ENCODE measurements at places on chromosomes 7 and 10.

DNA sequence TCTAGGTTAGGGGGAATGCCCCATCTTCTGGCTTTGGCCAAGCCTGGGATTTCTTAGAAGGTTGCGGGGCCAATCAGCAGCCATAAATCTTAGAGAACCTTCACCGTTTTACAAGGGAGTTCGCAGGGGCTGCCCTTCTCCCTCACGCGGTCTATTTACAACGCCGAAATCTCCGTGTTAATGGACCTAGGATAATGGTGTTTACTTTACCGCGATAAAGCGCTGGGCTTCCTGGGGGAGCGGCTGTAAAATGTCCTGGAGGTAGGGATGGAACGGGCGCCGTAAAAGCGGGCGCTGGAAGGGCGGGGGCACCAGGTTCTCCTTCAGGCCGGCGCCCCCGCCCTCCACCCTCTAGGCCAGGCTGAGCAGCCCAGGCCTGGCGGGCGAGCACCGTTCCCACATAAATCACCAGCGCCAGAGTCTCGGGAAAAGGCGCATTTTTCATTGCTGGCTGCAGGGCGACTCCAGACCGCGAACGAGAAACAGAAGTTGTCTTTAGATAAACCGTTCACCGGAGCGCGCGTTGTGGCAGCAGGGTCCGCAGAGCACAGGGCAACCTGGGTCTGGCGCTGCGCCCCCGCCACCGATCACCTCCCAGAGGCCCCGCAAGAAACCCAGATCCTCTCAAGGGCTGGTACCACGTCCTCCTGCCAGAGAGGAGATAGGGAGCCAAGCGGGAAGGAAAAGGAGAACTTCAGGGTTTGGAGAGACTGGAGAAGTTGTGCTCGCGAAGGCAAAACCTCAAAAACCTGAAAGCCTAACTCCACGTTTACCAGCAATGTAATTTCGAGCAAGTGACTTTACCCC, 12.5 kb upstream of the NKX2-3 start:
- DNase-seq: no peak

GRCh38 chr10:13118784-13119410, 18.9 kb downstream of the OPTN start:
- no peak for DNase-seq

- DNase-seq: no peak
Measured at GRCh38 chr10:132847416-132847777, 61.5 kb upstream of the NKX6-2 start.

- no peak for DNase-seq
Measured at GRCh38 chr10:43765516-43765915, 116.8 kb upstream of the ZNF32 start.

- DNase-seq: no peak
Measured at GRCh38 chr7:87173471-87173870, 21.2 kb downstream of the DMTF1 start.

DNA sequence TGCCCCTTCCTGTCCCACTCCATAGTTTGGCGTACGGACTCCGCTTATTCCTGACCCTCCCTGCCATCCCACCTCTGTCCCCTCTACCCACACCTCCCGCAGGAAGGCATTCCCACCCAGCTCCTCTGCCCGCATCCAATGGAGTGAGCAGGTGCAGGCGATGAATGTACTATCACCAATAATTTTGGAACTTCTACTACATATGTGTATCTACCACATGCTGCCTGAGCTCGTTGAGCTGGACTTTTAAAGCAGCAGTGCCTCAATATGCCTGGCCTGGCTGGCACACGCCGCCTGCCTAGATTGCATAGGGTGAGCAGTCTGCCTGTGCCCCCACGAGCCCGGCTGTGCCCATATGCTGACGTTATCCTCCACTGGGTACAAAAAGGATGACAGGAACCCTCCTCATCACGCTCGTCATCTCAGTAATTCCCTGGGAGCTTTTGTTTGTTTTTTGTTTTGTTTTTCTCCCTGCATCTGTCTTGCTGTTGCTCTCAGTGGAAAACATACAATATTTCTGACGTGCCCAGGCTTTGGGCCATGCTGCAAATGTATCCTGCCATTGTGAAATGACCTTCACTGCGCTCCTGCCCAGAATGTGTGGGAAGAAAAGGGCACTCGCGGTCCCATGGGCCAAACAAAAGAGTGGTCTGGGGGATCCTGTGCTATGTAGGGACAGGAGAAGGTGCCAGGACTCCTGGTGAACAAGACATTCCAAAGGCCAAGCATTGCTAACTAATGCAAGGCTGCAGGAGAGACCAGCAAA, 302.8 kb downstream of the PTPRN2 start:
- DNase-seq: no peak

DNA sequence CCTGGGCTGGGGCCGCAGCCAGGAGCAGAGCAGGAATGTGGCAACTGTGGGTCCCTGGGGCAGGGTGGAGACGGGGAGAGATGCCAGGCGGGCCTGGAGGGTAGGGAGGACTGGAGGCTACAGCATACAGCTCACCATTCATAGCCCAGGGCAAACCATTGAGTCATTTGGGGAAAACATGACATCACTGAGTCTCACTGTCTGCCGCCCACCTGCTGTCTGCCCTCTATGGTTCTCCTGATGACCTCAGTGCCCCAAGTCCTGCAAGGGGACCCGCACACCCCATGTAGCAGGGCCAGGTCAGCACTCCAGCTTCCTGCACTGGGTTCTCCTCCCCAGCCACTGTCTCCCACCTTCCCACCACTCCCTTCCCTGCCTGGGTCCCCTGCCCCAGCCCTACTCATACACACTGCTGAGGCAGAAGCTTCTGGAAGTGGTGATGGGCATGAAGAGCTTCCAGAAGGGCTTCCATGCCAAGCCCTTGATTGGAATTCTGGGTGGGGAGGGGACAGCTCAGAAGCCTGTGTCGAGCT, 10.4 kb downstream of the CHST3 start:
- DNase-seq: no peak
